ENCODE measurements at places on chromosomes 7 and 10.

DNA sequence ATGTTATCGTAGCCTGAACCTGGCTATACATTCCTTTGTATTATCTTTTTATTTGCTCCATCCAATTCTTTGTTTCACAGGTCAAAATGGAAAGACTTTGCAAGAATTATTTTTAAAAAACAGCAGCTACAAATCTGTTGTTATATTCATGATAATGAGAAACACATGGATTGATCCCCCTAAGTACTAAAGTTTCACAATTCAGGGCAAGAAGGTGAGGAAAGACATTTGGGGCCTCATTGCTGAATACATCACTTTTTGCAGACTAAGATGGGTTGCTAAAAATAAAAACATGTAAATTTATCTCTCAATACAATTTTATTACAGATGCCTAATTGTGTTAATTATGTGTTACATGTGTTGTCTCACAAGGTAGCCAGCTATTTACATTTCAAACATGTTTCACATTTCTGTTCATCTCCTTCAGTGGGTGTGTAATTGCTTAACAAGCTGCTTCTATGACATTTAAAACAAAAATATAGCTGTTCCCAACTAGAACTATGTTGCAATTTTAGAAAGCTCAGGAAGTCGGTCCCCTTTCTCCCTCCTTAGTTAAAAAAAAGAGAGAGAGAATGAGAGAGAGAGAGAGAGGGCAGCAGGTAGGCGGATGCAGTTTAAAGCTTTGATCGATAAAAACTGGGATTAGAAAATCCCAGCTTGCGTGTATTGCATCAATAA, 606.3 kb upstream of the FZD8 start:
- DNase-seq = no peak

- DNase-seq = no peak
Measured at GRCh38 chr10:45555795-45556194, 116.8 kb downstream of the ZFAND4 start.

DNA sequence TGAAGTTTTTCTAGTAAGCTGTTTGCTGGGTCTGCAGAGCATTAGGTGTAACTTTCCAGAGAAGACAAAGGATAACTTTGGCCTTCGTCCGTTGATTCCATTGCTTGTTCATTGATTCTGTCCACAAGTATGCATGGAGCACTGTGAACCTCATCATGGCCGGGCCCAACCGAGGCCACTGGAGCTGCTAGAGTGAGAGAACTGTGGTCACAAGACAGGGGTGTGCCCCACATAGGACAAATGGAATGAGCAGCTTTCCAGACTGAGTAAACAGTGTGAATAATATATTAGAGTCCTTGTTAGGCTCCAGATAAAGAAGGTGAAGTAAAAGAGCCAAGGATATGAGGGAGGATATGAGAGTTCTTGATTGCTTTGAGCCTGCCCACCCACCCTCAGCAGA, 24.9 kb downstream of the MBL2 start:
- DNase-seq = no peak

GRCh38 chr7:154853727-154854095, 149.2 kb downstream of the PAXIP1 start:
- no peak for DNase-seq

- no peak for DNase-seq
Measured at GRCh38 chr7:107068156-107068555, 23.7 kb downstream of the PRKAR2B start.

GRCh38 chr10:112168733-112169132, 14.8 kb downstream of the GPAM start:
- no peak for DNase-seq

DNA sequence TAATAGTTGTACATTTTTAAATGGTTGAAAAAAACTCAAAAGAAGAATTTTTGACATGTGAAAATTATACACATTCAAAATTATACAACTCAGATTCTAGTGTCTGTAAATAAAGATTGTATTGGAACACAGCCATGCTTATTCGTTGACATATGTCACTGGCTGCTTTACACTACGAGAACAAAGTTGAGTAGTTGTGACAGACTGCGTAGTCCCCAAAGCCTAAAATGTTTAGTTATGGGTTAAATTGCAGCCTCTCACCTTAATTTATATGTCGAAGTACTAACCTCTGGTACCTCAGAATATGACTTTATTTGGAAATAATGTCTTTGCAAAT, 144.8 kb upstream of the TCF7L2 start:
- no peak for DNase-seq

- peak; percentile 67 for DNase-seq
Measured at GRCh38 chr10:87585565-87586514, 73.8 kb upstream of the PAPSS2 start.

GRCh38 chr7:106017657-106018056, 54.6 kb downstream of the CDHR3 start:
- DNase-seq = no peak

DNA sequence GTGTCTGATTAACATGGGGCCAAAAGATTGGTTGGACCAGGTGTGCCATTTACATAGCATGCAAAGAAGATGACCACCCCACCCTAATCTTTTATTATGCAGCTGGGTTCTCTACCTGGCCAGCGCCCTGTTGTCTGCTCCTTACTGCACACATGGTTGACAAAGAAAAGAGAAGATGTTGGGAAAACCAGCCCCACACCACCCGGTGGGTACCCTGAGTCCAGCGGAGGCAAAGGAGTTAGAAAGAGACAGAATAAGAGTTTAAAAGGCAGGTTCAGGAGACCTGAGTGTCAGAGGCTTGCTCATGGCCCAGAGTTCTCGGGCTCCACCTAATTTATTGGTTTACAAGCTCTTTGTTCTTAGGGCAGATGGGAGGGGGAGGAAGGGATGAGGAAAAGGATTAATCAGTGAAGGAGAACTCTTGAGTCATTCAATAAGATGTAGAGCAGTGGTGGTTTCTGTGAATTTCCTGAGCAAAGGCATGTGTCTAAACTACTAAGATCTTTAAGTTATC, 24.1 kb upstream of the ABCA13 start:
- peak; percentile 27 for DNase-seq

GRCh38 chr7:89761173-89761572, 393.1 kb upstream of the STEAP1 start:
- DNase-seq = no peak

Data from epithelial cell of prostate (primary cell).